Activated naive CD8-positive, alpha-beta T cell treated with anti-CD3 and anti-CD28 coated beads for 36 hours (primary cell): ENCODE measurements at places on chromosomes 4 and X.

GRCh38 chr4:39936565-39937418, 40.9 kb downstream of the PDS5A start:
- no peak for DNase-seq

- no peak for DNase-seq
Measured at GRCh38 chr4:147769386-147769785, 37.5 kb downstream of the ARHGAP10 start.

DNA sequence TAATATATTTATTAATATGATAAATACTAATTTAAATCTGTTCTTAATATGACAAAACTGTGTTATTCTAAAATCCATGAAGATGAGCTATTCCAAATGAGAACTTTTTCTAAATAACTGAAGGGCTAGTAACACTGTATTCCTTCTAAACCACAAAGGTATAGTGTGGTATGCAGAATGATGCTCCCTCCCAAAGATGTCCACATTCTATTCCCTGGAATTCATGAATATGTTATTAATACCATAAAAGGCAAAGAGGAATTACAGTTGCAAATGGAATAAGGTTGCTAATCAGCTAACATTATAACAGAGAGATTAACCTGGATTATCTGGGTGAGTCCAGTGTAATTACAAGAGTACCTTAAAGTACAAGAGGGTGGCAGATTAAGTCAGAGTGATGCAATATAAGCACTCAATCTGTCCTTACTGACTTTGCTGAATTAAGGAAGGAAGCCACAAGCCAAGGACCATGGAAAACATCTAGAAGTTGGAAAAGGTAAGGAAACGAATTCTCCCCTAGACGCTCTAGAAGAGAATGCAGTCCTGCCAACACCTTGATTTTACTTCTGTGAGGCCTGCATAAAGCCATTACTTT, 20.7 kb upstream of the MAB21L2 start:
- DNase-seq, result no peak

- DNase-seq, result no peak
Measured at GRCh38 chr4:4457803-4458553, 71.1 kb downstream of the NSG1 start.

DNA sequence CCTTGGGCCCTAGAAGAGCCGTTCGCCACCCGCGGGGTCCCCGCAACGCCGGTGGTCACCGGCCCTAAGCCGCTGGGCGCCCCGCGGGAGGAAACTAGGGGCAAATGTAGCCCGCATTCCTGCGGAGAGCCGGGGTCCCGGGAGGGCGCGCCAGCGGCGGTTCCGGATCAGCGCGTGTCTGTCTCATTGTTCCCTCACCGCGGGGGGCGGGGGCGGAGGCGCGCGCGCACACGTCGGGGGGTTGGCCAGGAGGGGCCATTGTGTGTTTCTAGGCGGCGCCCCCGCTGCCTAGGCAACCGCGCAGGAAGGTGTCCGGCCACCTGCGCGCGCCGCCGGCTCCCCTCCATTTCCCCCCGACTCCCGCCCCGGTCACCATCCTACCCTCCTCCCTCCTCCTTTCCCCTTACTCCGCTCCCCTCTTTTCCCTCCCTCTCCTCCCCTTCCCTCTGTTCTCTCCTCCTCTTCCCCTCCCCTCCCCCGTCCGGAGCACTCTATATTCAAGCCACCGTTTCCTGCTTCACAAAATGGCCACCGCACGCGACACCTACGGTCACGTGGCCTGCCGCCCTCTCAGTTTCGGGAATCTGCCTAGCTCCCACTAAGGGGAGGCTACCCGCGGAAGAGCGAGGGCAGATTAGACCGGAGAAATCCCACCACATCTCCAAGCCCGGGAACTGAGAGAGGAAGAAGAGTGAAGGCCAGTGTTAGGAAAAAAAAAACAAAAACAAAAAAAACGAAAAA, 789 bp upstream of the DDX3X start:
- peak; percentile 89 for DNase-seq
